ENCODE measurements at places on chromosomes 2 and 18. TPM values are rescaled to one million over a fixed set of nuclear protein-coding genes. Genes with fewer than 3 reads are reported as not detected.

DNA sequence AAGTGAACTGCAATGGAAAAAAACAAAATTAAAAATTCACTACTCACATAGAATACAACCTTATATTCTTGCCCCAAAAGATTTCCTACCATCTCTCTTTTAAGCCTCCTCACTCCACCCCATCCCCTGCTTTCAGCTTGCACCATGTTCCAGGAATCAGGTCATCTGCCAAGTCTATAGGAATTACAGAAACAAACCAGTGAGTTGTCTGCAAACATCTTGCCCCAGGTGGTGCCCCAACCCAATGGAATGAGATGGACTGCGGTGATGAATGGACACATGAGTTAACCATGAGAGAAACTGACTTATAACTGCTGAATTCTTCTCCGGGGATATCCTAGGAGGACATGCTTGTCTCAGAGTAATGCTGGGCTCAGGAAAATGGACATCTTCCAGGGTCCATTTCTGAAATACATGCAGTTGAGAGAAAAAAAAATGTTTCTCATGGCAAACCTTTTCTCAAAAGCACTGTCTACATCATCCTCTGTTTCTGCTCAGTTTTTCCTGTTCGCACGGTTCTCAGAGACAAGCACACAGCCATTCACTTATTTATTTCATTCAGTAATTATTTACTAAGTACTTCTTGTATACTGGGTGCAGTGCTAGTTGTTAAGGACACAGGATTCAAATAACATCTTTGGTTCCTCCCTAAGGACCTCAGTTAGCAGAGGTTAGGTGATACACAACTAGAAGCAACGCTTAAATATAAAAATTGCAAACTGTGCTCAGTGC, 350.0 kb downstream of the RND3 start:
- DNase-seq, result no peak

DNA sequence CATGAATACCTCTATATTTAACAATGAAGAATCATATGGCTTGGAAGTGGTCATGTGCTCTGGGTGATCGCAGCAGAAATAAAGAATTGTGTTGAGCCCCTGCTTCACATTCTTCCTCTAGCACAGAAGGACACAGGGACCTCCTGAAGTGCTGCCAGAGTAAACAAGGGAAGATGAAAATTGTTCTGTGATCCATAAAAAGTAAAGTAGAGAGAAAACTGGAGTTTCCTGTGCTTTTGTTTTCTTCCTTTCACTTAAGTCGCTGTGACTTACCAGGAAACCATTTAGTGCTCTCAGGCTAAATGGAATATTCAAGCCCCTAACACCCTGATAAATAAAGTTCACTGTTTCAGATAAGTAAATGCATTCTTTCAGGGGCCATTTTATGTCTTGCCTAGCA, 1173.6 kb upstream of the CHAC2 start:
- DNase-seq, result no peak

GRCh38 chr2:240917009-240917683, 11.0 kb downstream of the CROCC2 start:
- DNase-seq, result no peak

Gene GALNT3
- total RNA-seq, result 1.1 TPM

Gene NXPH2
- not detected for total RNA-seq

- DNase-seq, result no peak
Observed at GRCh38 chr2:235793163-235793752, 299.4 kb downstream of the AGAP1 start.

Gene LRRC30
- not detected for total RNA-seq

DNA sequence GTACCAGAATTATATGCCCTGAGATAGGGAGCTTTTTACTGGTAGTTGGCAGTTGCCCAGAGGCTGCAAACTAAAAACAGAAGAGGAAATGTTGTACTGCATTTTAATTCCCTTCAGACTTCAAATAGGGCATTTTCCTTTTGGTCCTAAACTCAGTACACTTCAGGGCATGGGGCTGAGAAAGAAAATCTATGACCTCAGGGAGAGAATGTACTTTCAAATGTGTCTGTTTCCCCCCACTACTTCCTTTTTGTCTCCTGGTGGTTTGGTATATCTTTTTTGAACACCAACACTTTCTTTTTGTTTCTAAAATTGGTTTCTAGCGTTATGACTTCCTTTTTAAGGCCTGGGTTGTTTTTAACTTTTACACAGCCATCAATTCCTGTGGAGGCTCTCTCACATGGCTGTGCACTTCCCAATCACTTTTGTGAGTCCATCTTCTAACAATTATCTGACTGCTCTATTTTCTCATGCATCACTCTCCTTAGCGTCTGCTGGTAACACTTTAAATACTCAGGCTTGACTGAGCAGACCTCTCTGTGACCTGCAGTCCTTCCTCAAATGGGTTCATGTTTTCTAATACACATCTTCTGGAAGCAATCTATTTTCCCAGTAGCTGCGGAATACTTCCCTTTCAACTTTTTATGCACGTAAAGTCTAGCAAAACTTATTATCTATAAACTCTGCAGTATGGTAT, 596.0 kb downstream of the LRP1B start:
- no peak for DNase-seq

DNA sequence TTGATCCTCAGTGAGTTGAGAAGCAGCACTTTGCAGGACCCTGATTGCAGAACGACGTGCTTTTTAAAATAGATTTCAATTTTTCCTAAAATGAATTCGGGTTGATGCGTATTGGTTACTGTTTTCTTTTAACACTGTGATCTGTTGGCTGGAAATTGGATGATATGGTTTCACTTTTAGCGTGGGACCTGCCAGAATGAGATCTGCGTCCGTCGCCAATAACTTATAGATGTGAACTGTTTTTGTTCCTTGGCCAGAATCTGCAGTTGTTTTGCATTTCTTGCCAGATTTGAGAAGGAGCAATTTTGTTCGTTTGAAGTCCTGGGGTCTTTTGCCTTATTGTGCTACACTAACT, 703 bp downstream of the UGGT1 start:
- peak; percentile 34 for DNase-seq

Gene CRYBA2
- not detected for total RNA-seq

GRCh38 chr2:60735496-60736250, 20.4 kb upstream of the PAPOLG start:
- no peak for DNase-seq

Measured in left lobe of liver (tissue), 2 donors.